ENCODE measurements at places on chromosomes 7 and 10.

- DNase-seq, result no peak
Measured at GRCh38 chr10:32379318-32379949, 32.5 kb upstream of the EPC1 start.

GRCh38 chr7:115009139-115009538 lies 87.2 kb downstream of the MDFIC start:
- DNase-seq, result no peak

GRCh38 chr7:20232848-20233247 lies 15.7 kb upstream of the MACC1 start:
- no peak for DNase-seq

- DNase-seq, result no peak
Measured at GRCh38 chr7:96649981-96650380, 59.7 kb downstream of the SEM1 start.

- no peak for DNase-seq
Measured at GRCh38 chr10:27687326-27687725, 58.3 kb downstream of the MKX start.

DNA sequence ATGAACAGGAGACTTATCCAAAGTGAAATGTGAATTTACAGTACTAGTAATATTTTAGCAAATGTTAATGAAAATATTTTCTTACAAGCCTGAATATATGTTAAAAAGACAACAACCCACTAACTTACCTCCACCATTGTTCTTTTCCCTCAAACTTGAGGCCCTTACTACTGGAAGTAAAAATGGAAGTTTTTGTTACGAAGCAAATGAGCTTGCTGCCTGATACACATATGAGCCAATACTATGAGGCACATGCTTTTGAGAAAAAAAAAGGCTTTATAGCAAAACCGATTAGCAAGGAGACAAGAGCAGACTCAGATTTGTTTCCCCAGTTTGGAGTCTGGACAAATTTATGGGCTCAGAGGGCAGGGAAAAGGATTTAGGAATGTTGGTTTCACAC lies 29.0 kb downstream of the PRPS1L1 start:
- DNase-seq, result no peak

DNA sequence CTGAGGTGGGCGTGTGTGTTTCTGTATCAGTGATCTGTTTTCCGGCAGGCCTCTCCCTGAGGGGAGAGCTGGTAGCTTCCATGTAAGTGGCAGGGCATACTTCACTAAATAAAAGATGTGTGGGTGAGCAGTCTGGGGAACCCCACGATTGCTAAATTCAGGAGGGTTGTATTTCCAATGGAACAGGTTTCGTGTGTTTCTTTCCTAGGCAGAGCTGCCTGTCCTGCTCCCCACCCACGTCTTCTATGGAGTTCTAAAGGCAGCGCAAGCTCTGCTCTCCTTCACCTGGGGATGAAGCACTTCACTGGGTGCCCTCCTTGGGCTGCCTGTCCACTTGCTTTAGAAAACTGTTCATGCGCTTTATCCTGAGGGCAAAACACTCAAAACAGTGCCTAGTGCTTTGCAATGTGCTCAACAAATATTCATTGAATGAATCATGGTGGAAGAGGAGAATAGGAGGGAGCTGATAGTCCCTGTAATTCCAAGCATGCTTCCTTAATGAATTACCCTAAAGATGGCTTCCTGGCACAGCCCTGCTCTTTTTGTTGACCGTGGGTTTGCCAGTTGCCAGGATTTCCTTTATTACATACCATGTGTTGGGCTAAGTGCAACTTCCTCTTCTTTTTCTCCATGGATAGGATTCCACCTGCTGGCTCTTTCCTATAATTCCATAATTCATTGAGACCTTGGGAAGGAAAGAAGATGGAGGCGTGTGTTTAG lies 50.6 kb upstream of the SRPK2 start:
- peak; percentile 3 for DNase-seq

DNA sequence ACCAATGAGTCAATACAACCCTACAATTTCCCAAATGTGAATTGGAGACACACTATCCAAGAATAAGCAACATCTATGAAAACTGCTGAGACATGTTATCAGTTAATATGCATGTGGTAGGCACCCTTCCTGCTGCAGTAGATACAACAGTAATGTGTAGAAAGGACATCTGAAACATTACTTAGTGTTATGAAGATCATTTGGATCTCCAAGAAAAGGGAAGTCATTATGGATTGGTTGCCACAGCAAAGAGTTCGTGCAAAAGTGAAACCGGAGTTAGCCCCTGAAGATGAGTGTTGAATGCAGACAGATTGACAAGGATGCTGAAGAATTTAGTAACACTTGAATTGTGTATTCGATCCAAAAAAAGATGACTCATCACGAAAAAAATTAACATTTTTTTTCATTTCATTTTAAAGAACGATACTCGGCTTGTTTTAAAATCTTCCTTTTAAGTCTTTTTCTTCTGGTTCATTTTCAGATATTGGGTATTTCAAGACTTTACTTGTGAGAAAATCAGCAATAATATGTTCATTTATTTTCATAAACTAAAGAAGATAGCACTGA lies 322.4 kb upstream of the KLF6 start:
- DNase-seq, result no peak

GRCh38 chr10:129410688-129411392 lies 56.2 kb upstream of the MGMT start:
- DNase-seq, result no peak

- no peak for DNase-seq
Measured at GRCh38 chr7:33191340-33191739, 62.0 kb downstream of the BBS9 start.

DNA sequence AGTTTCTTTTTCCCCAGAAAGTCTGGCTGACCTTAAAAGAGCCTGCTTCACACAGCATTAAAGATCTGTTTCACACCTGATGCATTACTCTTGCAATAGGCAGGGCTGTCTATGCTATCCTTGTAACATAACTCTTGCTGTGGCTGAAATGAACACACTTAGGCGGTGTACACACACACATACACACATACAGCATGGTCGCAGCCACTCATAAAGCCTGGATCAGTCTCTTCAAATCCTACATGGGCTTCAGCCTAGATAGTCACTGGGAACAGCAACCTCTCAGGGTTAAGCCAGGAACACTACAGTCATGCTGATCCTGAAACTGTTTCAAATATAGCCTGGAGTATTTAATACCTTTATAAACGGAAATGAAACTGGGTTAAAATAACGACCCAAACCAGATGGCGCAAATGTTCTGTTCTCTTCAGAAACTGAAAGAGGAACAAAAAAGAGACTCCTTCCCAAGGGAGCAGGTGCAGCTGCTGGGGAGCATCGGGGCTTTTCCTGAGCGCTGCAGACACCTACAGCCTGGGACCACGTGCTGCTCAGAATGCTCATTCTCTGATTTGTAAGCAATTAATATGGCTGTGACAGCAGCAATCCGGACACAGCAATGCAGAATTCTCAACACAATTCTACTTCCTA lies 61.0 kb upstream of the SFMBT2 start:
- DNase-seq, result no peak

DNA sequence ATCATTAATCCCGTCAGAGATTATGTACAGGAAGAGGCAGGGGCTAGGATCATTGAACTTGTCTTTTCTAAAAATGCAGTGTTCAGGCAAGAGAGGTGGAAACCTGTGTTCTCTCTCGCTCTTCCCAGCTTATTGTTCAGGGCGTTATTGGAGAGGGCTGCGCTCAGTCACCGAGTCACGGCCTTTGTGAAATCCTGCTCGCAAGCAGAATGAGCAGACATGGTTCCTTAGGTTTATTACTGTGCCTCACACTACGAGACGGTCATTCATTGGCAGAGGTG lies 631 bp upstream of the PRKRIP1 start:
- DNase-seq, result no peak

DNA sequence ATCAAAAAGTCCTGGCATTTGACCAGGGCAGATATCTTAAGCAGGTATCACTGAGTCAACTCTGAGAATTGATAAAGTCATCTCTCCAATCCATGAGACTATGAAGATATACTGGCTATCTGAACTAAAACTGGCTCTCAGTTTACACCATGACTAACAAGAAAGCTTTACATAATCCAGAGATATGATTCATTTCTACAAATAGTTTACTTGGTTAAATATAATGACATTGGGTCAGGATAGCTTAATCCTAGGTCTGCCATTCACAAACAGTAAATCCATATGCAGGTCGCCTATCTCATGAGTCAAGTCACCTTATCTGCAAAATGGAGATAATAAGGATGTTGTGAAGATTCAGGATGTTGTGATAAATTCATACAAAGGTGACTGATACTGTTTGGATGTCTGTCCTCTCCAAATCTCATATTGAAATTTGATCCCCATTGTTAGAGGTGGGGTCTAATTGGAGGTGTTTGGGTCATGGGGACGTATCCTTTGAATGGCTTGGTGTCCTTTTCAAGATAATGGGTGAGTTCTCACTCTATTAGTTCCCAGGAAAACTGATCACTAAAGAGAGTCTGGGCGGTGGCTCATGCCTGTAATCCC lies 117.4 kb downstream of the JMJD1C start:
- no peak for DNase-seq

DNA sequence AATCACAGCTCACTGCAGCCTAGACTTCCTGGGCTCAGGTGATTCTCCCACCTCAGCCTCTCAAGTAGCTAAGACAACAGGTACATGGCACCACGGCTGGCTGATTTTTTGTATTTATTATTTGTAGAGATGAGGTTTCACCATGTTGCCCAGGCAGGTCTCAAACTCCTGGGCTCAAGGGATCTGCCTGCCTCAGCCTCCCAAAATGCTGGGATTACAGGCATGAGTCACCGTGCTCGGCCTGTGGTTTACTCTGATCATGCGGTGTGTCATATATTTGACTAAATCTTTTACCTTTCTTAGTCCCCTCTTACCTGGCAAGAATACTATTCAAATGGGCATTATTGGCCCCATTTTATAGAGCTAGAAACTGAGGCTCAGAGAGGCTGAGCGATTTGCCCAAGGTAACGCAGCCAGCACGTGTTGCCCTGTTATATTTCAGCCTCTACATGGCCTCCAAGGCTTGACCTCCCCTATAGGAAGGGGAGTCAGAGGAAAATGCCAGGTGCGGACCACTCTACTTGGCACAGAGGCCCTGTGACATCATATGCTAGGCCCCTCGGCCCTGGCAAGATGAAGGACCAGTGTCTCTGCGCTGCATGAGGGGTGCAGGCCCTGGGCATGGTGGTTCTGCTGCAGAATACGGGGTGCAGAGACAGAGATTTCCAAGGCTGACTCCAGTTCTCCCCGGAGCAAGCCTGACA lies 8.2 kb downstream of the ZCCHC24 start:
- no peak for DNase-seq

- no peak for DNase-seq
Measured at GRCh38 chr10:104293011-104293410, 24.0 kb downstream of the GSTO2 start.

DNA sequence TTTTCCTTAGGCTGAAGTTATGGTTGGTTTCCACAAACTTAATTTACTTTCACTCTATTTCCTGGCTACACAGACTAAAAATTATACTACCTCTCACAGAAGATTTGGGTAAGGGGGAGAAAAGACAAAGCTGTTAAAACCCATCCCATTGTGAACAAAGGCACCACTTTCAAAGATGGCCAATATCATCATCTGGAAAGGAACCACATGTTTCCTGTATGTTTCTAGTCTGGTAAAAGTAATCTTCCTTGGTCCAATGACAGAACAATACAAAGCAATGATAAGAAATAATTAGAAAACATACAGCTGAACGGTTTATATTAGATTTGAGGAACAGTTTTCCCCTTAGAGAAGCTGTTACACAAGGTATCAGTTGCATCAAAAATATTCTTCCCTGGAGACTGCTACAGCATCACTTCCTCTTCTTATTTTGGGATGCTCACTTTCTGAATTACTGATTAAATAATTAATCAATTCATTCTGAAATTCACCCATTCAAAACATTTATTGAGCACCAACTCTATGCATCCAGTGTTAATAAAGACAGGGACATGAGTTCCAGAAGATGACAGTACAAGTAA lies 8.5 kb upstream of the SFR1 start:
- DNase-seq, result no peak

DNA sequence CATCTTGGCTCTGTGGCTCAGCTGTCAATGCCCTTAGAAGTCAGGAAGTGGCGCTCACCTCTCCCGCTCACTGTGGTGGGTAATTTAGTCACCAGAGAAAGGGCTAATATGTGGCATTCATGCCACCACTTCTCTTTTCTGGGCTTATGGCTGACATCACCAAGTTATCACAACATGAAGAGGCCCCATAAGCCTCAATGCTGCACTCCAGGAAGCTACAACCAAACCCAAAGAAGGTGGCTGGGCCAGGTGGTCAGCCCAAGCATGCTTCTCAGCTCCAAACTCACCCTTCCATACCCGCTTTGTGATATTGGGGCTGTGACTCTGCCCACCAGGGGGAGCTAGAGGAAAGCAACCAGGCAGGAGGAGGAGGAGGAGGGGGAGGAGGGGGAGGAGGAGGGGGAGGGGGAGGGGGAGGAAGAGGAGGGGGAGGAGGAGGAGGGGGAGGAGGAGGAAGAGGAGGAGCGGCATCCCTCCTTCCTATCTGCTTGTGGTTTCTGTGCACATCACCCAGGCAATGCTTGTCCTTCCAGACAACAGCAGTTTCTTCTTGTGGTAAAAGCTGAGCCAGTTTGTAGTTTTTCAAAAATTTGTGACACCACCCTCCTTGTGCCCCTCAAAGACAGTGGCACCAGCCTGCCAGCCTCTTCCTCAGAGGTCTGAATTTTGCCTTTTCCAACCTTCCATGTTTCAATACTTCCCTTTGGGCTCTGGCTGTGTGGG lies 42.1 kb downstream of the CYP26A1 start:
- DNase-seq, result no peak

GRCh38 chr10:112792487-112793201 lies 157.4 kb upstream of the TCF7L2 start:
- DNase-seq, result no peak

GRCh38 chr7:118311121-118311836 lies 86.8 kb downstream of the ANKRD7 start:
- DNase-seq, result no peak

DNA sequence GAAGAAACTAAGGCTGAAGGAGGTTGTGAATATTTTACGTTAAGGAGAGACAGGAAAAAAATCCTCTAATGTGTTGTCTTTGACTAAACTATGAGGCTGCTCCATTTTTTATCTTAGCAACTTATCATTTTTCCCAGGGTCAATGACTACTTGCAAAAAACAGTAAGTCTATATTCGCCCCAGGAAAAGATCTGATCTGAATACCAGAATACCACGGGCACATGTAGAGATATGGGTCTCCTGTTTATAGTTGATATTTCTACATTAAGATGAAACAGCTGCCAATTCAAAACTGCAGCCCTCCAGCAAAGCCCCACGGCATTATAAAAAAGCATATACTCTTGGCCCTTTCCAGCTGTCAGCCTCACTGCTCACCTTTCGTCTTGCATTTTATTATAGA lies 358.4 kb downstream of the SH2D4B start:
- no peak for DNase-seq

Measured in NCI-H446 treated with DMSO at 0.1 percent for 48 hours (cell line).